ENCODE measurements at places on chromosomes 7 and 10.

DNA sequence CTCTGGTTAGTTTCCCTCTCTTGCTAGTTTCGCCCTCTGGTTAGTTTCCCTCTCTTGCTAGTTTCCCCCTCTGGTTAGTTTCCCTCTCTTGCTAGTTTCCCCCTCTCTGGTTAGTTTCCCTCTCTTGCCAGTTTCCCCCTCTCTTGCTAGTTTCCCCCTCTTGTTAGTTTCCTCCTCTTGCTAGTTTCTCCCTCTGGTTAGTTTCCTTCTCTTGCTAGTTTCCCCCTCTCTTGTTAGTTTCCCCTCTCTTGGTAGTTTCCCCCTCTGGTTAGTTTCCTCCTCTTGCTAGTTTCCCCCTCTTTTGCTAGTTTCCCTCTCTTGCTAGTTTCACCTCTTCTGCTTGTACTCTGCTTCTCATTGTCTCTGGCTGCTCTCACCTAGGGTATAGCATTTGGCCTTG lies 613.8 kb downstream of the LRMDA start:
- DNase-seq = no peak

- DNase-seq = no peak
Measured at GRCh38 chr10:5354068-5354467, 10.7 kb upstream of the UCN3 start.

GRCh38 chr7:132078891-132079735 lies 497.2 kb downstream of the PLXNA4 start:
- DNase-seq = no peak

DNA sequence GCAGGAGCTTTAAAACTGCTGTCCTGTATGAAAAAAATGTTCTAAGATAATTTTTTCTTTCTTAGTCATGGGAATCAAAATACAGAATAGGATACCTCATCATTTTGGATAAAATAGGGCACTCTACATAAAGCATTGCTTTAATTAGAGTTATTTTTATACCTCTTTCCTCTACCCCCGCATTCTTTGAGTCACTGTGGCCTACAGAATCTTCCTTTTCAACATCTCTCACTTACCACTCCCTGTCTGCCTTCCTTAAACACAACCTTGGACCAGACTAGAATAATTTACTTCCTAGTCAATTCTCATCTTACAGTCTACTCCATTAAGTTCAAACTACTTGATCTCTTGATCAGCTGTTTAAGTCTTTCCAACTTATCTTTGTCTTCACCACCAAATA lies 462.3 kb downstream of the PHTF2 start:
- DNase-seq = peak; percentile 25

GRCh38 chr7:79778786-79779770 lies 325.6 kb upstream of the MAGI2 start:
- peak; percentile 77 for DNase-seq
